ENCODE measurements at places on chromosomes 1 and 21.

- DNase-seq: no peak
Measured at GRCh38 chr1:85264150-85264549, 4.7 kb upstream of the C1orf52 start.

GRCh38 chr1:54355931-54356679 is 50.1 kb downstream of the SSBP3 start:
- DNase-seq: no peak

DNA sequence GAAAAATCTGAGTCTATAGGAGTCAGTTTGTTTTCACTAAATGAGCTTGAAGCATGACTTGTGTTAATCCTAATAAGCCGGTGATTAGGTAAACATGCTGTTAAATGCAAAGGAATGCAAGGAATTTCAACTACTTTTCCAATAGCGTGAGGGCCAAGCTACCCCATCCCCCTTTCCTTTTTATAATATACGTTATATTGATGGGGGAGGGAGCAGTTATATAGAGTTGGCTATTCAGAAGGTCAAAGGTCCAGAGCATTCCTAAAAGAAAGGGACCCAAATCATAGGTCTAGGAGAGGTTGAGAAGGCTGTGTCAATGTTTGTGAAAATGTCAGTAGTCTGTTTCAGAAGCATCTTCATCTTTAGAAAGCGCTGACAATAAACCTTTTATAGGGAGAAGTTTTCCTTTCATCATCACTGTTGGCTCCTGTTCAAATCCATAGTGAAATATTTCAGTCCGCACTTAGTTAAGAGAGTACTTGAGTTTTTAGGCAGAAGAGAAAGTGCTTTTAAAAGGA is 3.8 kb downstream of the CCN1 start:
- DNase-seq: no peak

GRCh38 chr1:88730995-88731394 is 46.9 kb downstream of the PKN2 start:
- DNase-seq: no peak

- no peak for DNase-seq
Measured at GRCh38 chr1:217228689-217229088, 402.2 kb downstream of the GPATCH2 start.

- no peak for DNase-seq
Measured at GRCh38 chr1:10870493-10871096, 74.1 kb upstream of the CASZ1 start.
